GM12891 (cell line): ENCODE measurements at places on chromosomes 16 and 17.

DNA sequence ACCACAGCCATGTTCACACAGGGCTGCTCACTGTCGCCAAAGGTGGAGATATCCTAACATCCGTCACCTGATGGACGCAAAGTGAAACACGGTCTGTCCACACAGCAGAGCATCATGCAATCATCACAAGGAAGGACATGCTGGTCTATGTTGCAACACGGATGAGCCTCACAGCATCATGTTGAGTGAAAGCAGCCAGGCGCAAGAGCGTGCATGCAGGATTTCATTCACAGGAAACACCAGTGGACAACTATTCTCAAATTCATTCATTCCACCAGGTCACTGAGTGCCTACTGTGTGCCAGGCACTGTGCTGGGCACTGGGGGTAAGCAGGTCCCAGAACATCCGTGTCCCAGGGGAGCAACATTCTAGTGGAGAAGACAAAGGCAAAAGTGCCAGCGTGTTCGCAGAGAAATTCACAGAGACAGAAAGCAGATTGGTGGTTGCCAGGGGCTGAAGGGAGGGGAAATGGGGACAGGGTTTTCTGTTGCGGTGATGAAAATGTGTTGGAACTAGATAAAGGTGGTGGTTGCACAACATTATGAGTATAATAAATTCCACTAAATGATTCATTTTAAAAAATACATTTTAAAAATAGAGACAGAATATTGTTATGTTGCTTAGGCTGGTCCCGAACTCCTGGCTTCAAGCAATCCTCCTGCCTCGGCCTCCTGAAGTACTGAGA is 22.7 kb upstream of the KCNJ12 start:
- no peak for DNase-seq

- peak; percentile 27 for DNase-seq
Observed at GRCh38 chr17:67718325-67718941, 697 bp downstream of the NOL11 start.

- DNase-seq, result no peak
Observed at GRCh38 chr17:64254755-64255154, 8.3 kb downstream of the TEX2 start.

GRCh38 chr17:14590459-14591250 is 289.8 kb downstream of the HS3ST3B1 start:
- no peak for DNase-seq

- DNase-seq, result no peak
Observed at GRCh38 chr16:13680021-13680889, 239.7 kb upstream of the ERCC4 start.
